ENCODE measurements at places on chromosomes 5 and 9.

DNA sequence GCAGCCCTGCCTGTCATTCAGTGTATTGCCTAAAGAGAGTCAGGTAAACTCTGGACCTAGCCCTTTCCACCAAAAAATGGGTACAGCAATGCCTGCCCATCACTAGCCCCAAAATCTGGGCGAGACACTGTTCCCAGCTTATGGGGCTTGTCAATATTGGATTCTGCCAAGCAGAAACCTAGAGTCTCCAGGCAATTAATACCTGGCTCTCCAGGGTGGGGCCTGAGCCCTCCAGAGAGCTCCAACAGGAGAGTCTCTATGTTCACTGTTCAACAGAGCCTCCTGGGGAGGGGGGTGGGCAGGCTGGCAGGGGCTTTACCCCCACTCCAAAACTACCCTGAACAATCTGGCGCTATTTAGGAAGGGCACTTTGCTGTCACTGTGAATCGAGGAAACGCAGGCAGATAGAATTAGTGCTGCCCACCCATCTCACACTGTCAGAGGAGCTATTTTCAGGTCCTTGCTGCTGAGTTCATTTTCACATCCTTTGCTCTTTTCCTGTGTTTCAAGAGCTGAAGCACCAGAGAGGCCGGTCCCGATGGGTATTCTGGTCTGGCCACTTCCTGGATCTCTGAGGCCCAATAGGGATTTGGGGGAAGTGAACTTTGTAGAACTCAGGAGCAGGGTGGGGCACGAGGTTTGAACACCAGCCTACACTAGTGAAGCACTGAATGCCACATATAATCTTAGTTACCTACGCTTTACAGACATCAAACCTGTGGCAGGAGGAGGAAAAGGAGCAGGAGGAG is 121.8 kb downstream of the C5orf15 start:
- DNase-seq, result no peak

- DNase-seq, result no peak
Observed at GRCh38 chr9:14686168-14686567, 7.1 kb downstream of the ZDHHC21 start.

GRCh38 chr5:179620293-179620692 is 3.2 kb downstream of the HNRNPH1 start:
- no peak for DNase-seq

DNA sequence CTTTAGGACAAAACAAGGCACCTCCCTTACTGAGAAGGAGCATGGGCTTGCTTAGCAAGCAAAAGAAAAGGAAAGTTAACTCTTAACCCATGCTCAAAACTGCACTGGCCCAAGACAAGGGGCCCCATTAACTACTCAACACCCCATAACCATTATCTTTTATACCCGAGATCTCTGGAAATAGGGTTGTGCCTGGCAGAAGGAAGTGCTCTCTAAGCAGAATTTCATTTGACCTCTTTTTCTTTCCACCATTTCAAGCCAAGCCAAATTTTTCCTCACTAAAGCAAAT is 167.2 kb downstream of the RASEF start:
- DNase-seq, result no peak

- DNase-seq, result no peak
Observed at GRCh38 chr5:81233080-81233634, at the start of gene CKMT2. Gene CKMT2, plus strand, starts transcription at chr5:81233322. Its CDS starts 17,811 bp downstream, at chr5:81251133.

DNA sequence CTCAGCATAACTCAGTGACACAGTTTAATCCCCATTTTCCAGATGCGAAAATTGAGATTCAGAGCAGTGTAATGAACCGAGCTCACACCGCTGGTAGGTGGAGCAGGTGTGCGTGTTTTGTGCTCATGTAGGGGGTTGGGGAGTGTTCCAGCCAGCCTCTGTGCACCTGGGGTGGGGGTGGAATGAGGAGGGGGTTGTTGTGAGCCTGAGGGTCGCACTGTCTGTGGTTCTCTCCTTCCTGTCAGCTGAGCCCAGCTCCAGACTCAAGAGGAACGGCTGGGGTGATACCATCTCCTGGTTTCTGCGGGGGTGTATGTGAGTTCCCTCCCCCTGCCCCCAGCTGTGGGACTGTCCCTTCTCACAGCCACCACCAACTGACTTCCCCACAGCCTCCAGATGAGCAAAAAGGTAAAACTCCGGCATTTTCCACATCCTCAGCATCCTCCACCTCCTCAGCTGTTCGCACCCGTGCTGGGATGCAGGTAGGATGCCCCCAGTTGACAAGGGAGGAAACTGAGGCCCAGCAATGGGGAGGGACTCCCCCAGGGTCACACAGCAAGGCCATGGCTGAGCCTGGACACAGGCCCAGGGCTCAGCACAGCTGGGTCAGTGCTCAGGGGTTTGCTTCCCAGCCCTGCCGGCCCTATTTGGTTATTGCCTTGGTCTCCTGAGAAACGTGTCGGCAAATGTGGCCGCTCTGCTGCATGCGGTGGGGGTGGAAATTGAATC is 2.1 kb downstream of the SH2D3C start:
- DNase-seq, result peak; percentile 50

Data from A673 (cell line).